Umbilical cord (tissue), 2 donors: ENCODE measurements at places on chromosomes 4 and X. TPM values are rescaled to one million over a fixed set of nuclear protein-coding genes. Genes with fewer than 3 reads are reported as not detected.

GRCh38 chr4:101414496-101414895, 67.2 kb upstream of the PPP3CA start:
- DNase-seq = no peak

The COL4A6 gene
- total RNA-seq = 29.1 TPM

DNA sequence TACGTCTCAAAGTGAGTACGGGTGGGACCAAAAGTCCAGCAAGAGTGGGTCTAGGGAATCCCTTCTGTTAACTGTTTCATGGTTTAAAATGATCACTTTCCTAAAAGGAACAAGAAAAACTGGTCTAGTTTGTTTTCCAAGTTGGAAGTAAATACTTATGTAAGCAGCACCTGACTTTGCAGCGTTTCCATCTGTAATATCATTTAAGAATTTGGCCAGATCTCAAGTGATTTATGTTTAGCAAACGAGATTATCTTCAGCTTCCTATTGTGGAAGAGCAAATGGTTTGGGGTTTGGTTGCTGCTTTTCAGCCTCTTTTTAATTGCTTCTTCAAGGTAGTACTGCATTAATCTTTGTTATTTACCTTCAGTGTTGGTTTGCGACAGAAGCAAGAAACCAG, 50.4 kb downstream of the FHIP1A start:
- DNase-seq = peak; percentile 35

- no peak for DNase-seq
Observed at GRCh38 chr4:56038487-56039162, 89.9 kb downstream of the CEP135 start.

- DNase-seq = no peak
Observed at GRCh38 chr4:164734484-164734883, 19.4 kb upstream of the SMIM31 start.

The H2BW2 gene
- not detected for total RNA-seq

- peak; percentile 23 for DNase-seq
Observed at GRCh38 chrX:150767475-150768131, 74.4 kb downstream of the MTMR1 start.

The CCNA2 gene
- total RNA-seq = 5.5 TPM

- DNase-seq = no peak
Observed at GRCh38 chrX:35016051-35016450, 73.5 kb downstream of the FAM47B start.

The VCX2 gene
- total RNA-seq = not detected

DNA sequence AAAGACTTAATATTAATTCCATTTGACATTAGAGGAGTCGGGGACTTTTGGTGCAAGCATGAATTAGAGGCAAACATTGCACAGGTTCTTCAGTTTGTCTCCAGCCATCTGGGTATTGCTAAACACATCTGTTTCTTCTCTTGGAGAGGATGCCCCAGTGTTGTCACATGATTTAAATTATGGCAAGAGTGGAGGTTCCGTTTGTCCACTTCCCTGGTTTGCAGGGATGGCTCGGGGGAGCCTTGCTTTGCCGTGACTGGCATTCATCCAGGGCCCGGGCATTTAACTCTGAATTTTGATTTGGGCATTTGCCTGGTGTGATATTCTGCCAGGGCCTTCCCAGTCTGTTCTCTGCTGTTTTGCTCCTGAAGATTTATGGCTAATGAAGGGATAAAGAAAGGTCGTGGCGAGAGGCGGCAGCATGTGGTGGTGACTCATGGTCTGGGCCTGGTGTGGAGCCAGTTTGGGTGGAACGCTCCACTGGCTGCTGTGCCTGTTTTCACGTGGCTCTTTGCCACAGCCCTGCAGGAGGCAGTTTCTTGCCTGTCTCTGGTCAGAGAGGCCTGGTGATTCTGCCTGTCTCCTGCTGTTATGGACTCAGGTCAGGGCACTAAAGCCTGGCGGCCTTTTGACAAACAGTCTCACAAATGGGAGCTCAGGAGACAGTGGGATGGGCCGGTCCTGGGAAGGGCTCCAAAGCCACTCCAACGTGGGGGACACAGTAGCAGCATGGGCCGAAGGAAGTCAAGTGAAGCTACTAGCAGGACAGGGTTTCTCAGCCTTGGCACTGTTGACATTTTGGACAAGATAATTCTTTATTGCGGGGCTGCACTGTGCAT, 99.4 kb upstream of the PGRMC2 start:
- peak; percentile 94 for DNase-seq

The MAGEA12 gene
- total RNA-seq = not detected

DNA sequence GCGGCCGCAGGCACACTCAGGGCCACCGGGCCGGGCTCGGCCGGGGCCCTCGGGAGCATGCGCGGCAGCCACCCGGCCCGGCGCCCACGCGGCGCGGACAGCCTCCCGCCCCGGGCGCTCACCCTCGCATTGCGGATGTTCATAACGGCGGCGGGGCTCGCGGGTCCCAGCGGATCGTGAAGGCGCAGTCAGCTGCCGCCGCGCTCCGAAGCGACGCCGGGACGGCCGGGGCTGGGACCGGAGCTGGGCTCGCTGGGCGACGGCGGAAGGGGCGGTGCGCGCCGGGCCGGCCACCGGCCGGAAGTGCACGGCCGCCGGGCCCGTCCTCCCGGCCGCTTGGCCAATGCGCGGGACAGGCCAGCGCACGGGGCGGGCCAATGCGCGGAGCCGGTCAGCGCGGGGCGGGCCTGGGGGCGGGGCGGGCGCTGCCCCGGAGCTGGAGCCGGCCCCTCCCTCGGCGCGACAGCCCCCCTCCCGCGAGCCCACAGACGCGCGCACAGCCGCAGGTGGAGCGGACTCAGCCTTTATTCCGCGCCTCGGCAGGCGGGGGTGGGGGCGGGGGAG, at the start of gene NAA10:
TSS of gene NAA10 (minus strand) at position 276 of the 564 bp plus-strand sequence. CDS start at position 143, 133 bp downstream.
- peak; percentile 74 for DNase-seq

The FAM184B gene
- total RNA-seq = 3.1 TPM

The PRR32 gene
- total RNA-seq = 0.48 TPM

The TMEM185A gene
- 28.4 TPM for total RNA-seq

- DNase-seq = no peak
Observed at GRCh38 chr4:76639288-76639687, 204.3 kb downstream of the SHROOM3 start.

The HELT gene
- total RNA-seq = not detected

DNA sequence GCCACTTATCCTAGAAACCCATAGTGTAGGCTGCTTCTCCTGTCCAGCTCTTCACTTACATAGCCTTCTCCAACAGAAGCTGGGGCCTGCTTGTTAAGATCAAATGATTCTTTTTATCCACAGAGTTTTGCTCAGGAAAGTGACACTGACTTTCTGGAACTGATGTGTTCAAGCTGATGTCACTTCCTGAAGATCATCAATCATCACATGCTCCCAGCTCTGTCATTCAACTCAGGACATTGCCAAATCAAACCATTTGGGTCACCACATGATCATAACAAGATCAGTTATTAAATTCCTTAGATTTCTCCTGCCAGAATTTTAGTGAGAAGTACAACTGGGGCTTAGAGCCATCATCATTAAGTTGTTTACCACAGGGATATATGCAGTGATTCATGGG, 39.4 kb downstream of the GLRA3 start:
- DNase-seq = no peak

DNA sequence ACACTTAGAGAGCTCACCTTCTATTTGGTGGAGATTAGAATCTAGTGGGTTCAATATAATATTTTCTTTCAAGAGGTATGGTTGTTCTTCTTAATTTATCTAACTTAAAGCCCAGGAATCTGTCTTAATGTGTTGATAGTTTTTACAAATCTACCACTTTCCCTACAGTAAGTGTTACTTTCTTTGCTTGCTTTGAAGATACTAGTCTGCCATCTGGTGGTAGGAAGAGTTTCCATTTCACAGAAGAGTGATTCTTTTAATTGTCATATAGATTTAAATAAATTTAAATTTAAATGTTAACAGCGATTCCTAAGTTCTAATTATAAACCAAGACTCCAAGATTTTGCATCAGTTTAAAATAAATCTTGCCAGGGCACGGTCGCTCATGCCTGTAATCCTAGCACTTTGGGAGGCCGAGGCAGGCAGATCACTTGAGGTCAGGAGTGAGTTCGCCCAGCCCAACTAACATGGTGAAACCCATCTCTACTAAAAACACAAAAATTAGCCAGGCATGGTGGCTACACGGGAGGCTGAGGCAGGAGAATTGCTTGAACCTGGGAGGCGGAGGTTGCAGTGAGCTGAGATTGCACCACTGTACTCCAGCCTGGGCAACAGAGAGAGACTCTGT, 43.5 kb downstream of the NUDT9 start:
- peak; percentile 43 for DNase-seq

DNA sequence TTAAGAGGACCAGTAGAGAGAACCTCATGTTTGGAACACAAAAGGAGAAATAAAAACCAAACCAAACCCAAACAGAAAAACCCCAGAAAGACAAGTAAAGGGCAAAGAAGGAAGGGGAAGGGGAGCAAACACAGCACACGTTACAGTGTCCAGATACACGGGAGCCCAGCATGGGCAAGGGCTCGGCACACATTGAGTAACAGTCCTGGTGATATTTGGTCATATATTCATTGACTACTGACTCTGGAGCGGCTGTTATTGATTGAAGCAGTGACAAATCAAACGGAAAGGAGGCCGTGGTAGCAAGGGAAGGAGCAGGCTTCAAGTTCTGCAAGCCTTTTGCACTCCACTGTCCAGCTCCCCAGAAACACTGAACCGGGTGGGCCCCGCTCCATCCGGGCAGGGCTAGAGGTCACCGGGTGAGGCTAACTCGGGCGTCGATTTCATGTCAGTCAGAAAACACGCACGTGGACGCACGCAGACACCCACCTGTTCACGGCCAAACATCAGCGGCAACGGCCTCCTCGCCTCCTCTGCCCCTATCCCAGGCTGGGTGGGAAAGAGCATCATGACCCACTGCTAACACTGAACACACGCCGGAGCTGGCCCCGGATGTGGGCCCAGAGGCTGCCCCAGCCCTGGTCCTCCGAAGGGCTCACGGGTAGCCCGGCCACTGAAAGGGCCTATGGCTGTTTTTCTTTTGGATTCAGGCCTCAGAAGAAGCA, 3.7 kb upstream of the IRAK1 start:
- no peak for DNase-seq

GRCh38 chr4:25330905-25331808, 18.6 kb downstream of the ZCCHC4 start:
- no peak for DNase-seq

The IDUA gene
- total RNA-seq = 3.4 TPM

- DNase-seq = no peak
Observed at GRCh38 chrX:63920875-63921274, 135.9 kb upstream of the ARHGEF9 start.

- DNase-seq = no peak
Observed at GRCh38 chr4:30616942-30617646, 103.1 kb upstream of the PCDH7 start.

GRCh38 chr4:184016759-184017668, 111.9 kb downstream of the STOX2 start:
- DNase-seq = no peak

GRCh38 chr4:11111876-11112275, 316.8 kb downstream of the HS3ST1 start:
- no peak for DNase-seq
